ENCODE measurements at places on chromosomes 7 and 10.

- no peak for DNase-seq
Observed at GRCh38 chr7:39480901-39481300, 85.3 kb upstream of the YAE1 start.

- no peak for DNase-seq
Observed at GRCh38 chr10:33160151-33160550, 174.3 kb downstream of the NRP1 start.

DNA sequence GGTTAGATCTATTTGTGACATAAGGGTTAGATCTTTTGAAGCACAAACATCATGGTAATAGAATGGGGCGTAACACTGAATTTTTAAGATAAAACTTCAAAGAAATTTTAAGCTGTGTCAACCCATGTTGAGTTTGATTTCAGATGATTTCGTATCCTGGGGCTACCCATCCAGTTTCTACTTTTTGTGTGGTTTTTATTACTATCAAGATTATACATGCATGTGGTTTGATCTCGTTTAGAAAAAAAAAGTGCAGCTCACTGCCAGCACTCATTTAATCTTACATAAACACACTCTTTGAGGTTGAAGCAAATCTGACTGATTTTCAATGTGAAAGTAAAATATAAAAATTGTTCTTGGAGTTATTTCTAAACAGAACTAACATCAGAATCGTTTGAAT lies 140.8 kb upstream of the GRB10 start:
- DNase-seq, result no peak

- DNase-seq, result no peak
Observed at GRCh38 chr7:151717415-151717814, 159.5 kb downstream of the PRKAG2 start.

- no peak for DNase-seq
Observed at GRCh38 chr7:81478664-81479063, 291.2 kb downstream of the HGF start.

DNA sequence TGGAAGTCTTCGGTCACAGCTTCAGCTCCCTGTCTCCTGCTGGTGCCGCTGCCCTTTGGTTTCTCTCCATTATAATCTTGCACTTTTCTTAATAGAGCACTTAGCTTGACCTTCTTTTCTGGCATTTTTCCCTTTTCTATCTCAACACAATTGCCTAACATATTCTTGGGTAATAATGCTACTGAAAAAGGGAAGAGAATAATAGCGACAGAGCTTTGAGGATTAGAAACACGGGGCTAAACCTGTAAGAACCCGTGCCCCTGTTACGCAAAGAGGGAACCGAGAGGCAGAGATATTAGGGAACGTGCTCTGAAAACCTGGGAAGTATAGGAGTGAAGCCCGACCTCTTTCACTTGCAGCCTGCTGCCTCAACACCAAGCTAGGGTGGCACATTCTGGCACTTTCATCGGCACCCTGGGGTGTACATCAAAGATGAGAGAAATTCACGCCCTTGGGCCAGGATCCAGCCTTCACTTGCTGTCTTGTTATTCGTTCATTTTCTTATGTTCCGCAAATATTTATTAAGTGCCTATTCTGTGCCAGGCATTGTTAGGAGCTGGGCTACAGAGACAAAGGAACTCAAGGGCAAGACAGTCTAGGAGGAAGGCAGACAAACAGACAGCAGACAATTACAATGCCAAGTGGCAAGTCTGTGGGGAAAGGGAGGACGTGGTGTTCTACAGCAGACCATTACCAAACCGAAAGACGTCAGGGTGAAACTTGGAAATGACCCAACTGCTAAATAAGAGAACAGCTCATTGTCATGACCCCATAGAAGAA lies 33.0 kb upstream of the GALNTL5 start:
- DNase-seq, result no peak

Data from KBM-7 (cell line).